ENCODE measurements at places on chromosomes 13 and 19.
A peak's percentile ranks its signal among the peaks of the same experiment; 100 is the strongest.

GRCh38 chr13:73056565-73056962 is 2.2 kb upstream of the KLF5 start:
- H3K4me1 ChIP-seq: peaks cover 12% of the 10 kb centered on the region
- H3K36me3 ChIP-seq: peaks cover 10% of the 10 kb centered on the region
- H3K4me3 ChIP-seq: peak overlapping the region; percentile 97

GRCh38 chr13:48750588-48751383 is 97.1 kb downstream of the CYSLTR2 start:
- peaks cover 7% of the 10 kb centered on the region for H3K4me1 ChIP-seq
- no peaks in the 10 kb centered on the region for H3K36me3 ChIP-seq
- no peak overlapping the region for H3K4me3 ChIP-seq
- no peaks in the 10 kb centered on the region for H3K27me3 ChIP-seq

- DNase-seq: no peak
- no peaks in the 10 kb centered on the region for H3K4me1 ChIP-seq
- no peak overlapping the region for H3K27ac ChIP-seq
These were observed 149.0 kb upstream of the SERP2 start for GRCh38 chr13:44224450-44225149.

DNA sequence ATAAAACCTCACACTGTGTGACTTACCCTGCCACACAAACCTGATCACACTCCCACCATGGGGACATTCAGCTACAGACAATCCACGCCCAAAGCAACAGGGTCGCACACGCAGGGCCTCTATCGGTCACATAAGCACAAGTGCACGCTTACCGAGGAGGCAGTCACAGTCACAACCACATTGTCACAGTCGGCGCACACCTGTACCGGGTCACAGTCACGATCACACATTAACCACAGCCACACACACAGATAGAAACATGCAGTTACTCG is 579 bp downstream of the ZNF566 start:
- peaks cover 42% of the 10 kb centered on the region for H3K36me3 ChIP-seq
- H3K27ac ChIP-seq: peak overlapping the region; percentile 100
- DNase-seq: no peak
- H3K27me3 ChIP-seq: no peaks in the 10 kb centered on the region
- H3K4me3 ChIP-seq: peak overlapping the region; percentile 100

GRCh38 chr13:107141767-107142166 is 573.8 kb upstream of the ARGLU1 start:
- no peaks in the 10 kb centered on the region for H3K27me3 ChIP-seq
- no peaks in the 10 kb centered on the region for H3K4me1 ChIP-seq
- DNase-seq: no peak
- no peak overlapping the region for H3K27ac ChIP-seq

All from type B pancreatic cell (in vitro differentiated cells).